ENCODE measurements at places on chromosomes 2 and 18.

GRCh38 chr18:69574401-69574800 lies 173.7 kb downstream of the DOK6 start:
- no peak for DNase-seq

- peak; percentile 26 for DNase-seq
Measured at GRCh38 chr2:197777823-197778407, 7.2 kb downstream of the BOLL start.

DNA sequence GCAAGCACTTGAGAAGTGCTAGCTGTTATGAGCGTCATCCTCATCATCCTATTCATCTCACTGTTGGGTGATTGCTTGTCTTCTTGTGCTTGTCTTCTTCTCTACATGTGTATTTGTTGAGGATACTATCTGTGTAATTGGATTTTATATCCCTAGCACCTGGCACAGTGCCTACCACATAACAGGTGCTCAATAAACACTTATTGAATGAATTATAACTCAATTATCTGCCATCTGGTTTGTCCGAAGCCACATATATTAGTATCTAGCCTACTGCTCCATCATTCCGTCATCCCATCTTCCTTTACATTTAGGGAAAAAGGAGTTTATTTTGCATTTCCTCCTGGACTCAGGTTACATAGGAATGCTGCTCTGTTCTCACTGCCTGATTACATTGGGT lies 330.4 kb upstream of the ETAA1 start:
- DNase-seq = no peak

DNA sequence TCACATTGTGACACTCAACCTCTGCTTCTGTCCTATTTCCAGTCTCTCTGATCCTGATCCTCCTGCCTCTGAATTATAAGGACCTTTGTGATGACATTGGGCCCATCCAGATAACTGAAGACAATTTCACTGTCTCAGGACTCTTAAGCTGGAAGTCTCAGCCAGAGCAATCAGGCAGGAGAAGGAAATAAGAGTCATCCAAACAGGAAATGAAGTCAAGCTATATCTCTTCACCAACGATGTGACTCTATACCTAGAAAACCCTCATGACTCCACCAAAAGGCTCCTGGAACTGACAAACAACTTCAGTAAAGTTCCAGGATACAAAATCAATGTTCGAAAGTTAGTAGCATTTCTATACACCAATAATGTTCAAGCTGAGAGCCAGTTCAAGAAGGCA lies 29.3 kb upstream of the TWIST2 start:
- no peak for DNase-seq

GRCh38 chr2:8249141-8249540 lies 432.7 kb upstream of the ID2 start:
- DNase-seq = no peak

DNA sequence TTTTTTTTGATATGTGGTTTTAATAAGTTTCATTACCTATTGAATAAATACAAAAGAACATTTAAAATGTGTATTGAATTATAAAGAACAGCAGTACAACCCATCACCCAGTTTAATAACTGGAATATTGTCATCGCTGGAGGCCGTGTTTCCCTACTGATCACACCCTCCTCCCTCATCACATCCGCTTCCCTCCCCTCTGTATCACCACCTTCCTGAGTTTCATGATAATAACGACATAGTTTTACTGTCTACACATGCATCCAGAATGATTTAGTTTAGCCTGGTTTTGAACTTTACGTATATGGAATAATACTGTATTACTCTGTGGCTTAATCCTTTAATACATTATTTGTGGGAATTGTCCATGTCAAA lies 2.1 kb downstream of the SERPINB8 start:
- DNase-seq = no peak

DNA sequence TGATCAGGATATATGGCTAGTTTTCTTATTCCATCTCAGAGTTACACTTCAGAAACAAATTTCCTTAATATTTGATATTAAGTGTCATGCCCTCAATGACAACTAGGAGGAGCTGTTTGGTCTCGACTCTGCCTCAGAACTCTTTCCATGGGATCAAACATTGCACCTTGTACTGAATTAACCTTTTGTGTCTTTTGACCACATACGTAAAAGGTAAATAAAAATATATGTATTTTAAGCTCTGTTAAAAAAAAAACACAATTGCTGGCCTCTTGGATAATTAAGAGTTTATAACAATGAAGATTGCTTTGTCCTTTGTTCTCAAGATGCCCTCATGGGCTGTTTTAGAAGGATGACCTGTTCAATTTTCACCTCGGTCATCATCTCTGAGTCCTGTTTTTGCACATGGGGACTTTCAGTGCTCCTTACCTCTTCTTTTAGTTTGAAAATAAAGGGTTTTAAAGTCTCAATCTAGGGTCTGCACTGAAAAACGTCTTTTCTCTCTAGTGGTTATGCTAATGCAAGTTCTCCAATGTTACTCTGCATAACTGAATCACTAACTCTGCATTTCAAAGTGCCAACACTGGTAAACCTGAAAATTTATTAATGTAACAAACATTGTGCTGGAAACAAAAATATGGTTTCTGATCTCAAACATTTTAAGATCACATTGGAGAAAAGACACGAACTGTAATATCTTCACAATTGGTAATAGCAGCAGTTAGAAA lies 18.8 kb upstream of the FN1 start:
- DNase-seq = peak; percentile 40

DNA sequence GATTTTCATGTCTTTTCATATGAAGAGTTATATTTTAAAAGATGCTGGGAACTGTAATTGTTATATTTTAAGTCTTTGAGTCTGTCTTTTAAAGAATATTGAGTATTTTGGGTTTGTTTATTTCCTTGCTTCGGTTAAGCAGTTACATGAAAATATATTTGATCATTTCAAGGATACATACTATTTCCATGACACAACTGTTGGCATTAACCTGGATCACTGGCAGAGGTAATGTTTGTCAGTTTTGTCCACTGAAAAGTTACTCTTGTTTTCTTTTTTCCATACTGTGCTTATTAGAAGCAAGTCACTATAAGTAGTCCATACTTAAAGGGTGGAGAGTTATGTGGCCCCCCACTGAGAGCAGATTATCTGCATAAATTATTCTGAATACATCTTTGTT lies 1142.0 kb upstream of the TMEFF2 start:
- no peak for DNase-seq

DNA sequence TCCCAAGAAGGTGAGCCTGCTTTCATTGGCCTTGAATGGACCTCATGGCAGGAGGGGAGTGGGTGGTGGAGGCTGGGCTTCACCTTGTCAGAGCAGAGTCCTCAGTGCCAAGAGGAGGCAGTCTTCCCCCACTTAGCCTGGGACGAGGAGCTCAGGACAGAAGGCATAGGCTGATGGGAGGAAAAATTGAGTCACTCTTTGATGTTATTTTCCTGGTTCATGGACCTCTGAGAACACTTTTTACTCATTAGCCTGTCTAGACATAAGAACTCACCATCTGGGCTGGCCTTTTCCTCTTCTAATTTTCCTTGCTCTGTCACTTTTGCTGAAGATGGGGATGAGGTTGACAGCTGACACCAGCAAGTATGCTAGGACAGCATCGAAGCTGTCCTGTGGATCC lies 225.7 kb upstream of the TNP1 start:
- no peak for DNase-seq

- no peak for DNase-seq
Measured at GRCh38 chr2:217790681-217791392, 212.0 kb downstream of the TNS1 start.

DNA sequence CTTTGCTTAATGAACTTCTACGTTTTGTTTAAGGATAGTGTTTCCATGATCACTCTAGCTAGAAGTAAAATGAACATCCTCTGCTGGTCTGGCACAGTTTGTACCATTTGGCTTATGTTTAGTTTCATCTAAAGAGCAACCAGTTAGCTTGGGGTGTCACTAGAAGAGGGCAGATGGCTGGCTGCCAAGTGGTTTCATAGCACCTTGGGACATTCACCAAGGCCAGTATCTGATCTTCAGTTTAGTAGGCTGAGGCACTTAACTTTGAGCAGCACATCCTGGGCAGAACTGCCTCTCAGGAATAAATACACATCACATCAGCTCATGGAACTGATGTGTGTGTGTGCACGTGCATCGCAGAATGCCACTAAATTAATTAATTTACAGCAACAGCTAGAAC lies 68.4 kb downstream of the NXPH2 start:
- DNase-seq = no peak

- no peak for DNase-seq
Measured at GRCh38 chr18:60123031-60123430, 223.2 kb downstream of the PMAIP1 start.

GRCh38 chr2:182133195-182133891 lies 147.7 kb downstream of the PPP1R1C start:
- no peak for DNase-seq

GRCh38 chr18:3088449-3088848 lies 75.5 kb upstream of the LPIN2 start:
- DNase-seq = no peak

- peak; percentile 80 for DNase-seq
Measured at GRCh38 chr2:95076705-95077529, 44.7 kb downstream of the MRPS5 start.

DNA sequence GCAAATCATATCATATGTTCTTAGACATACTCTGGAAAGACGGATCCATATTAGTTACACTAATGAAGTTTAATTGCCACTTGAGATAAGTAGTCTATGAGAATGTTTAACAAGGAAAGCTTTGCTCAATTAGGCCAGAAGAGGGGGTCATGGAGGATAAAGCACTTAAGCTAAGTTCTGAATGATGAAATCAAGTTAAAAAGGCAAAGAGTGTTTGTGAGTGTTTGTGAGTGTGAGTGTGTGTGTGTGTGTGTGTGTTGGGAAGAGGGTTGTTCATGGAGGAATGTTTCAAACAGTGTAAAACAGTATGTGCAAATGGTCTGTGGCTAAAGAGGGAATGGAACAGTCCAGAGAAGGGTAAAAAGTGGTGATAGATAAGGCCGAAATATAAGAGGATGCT lies 360.9 kb downstream of the ERBB4 start:
- peak; percentile 49 for DNase-seq

- DNase-seq = peak; percentile 47
Measured at GRCh38 chr2:166419616-166419934, 43.8 kb upstream of the SCN9A start.

DNA sequence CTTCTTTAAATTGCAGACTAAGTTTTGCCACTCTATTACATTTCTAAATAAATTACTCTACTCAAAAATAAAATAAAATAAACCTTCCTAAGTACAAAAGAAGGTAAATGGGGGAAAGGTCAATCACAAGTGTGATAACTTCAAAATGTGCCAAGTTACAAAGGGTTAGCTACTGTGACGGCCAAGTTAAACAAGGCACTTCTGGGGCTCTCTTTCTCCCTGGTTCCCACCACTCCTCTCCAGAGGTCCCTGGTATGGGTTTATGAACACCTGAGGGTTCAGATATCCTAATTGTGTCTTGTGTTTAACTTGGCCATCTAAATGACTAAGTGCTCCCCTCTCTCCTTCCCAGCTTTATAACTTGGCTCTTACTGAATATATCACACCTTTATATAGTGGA lies 5.4 kb downstream of the ZNF521 start:
- DNase-seq = no peak
